ENCODE measurements at places on chromosomes 1 and 21.

DNA sequence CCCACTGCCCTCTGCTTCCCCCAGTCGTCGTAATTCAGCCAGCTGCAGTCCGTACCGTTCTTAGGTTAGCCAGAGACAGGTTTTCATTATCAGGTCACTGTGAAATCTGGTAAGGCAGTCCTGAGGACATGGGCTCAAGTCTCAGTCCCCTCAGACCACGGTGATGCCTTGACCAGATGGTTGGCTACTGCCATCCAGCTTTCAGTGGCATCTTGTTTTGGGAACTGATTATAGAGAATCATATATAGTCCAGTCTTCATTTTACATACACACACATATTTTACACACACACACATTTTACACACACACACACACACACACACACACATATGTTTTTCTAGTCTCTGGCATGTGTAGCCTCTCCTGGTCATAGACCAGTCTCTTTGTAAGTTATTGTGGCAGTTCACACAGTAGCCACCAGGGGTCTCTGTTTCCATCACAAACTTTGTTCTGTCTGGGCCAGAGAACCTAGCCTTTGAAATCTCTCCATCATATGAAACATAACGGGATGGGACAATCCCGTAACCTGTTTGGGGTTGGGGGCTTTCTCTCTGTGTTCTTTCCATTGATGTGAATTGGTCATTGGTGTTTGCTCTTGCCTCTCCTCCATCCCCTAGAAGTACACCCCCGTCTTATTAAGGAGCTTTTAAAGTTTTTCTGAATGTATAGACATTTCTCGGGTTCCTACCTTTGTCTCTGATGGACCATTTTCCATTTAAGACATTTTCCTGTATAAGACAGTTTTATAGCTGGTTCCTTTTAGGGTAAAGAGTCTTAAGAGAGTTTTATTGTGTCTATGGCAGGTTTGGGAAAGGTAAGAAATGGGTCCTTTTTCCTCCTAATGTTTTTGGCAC, 8.4 kb upstream of the IKBKE start:
- DNase-seq: peak; percentile 75

DNA sequence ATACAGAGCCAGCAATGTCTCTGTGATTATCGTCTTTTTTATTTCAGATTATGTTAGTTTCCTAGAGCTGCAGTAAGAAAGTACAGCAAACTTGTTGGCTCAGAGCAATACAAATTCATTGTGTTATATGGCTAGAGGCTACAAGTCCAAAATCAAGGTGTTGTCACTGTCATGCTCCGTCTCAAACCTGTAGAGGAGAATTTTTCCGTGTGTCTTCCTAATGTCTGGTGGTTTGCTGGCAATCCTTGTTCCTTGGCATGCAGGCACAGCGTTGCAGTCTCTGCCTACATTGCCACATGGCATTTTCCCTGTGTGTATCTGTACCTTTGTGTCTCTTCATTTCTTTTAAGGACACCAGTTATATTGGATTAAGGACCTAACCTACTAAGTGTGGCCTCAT, 244.4 kb downstream of the LRRIQ3 start:
- no peak for DNase-seq

DNA sequence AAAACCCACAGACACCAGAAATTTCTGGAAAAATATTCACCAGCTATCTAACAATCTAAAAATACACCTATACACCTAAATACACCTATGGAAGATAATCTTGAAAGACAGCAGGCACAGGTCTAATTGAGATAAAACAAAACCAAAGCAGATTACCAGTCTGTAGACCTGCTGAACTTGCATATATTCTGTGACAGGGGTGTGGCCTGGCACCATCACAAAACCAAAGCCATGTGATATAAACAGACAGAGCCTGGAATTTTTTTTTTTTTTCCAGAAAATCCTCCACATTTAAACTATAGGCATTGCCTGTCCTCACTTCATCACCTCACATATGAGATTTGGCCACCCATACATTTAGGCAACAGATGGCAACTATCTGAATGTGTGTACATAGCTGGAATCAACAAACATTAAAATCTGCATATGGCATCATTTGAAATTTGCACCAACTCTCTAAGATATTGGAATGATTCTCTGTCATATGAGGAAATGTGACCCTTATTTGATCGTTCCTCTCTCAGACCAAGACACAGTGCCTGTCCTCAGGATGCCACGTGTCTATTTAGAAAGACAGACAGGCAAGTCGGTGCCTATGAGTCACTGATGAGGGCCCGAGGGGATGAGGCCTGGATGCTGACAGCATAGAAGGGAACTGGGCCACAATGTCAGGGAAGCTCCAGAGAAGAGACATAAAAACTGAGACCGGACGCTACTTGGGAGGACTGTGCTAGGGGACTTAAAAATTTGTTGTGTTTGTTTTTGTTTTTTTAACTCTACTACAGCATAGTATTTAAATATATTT, 32.6 kb downstream of the NMNAT2 start:
- no peak for DNase-seq

DNA sequence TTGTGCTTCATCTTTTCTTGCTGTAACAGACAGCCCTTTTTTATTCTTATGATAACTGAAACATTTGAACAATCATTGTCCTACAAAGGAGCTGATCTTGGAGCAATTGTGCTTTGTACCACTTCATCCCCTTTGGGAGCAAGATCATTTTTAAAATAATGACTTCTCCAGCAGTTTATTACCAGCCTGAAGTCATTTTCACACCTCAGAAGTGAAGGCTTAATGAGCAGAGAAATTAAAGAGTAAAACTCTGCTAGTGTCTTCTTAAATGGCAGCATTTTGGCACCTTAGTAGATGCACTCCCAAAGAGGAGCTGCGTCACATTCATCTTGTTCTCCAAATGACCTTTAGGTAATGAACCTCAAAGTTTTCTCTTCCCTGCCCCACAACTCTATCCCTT, 439.6 kb upstream of the CAMK1G start:
- DNase-seq: no peak

DNA sequence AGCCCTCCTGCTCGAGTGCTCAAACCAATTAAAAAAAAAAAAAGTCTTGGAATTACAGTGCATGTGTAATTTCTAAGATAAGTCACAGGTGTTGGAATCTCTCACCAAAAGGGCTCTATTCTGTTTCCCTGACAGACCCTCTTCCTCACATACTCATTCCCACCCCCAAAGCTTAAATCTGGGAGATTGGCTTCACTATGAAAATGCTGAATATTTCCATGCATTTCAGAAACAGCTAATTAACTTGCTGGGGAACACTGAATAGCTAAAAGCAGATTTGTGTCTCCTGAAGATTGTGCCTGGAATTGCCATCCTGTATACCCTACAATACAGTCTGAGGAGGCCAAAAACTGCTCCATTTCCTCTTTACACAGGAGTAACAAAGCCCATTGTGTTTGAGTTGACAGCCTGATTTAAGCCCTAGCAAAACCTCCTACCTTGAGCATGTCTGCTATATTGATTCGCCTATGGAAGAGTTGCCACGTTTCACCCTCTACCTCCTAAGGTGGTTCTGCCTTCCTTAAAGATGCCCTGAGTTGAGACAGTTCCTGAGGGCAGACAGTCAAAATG, 1.4 kb upstream of the PIK3R3 start:
- no peak for DNase-seq

GRCh38 chr1:91171898-91172297, 150.1 kb upstream of the ZNF644 start:
- DNase-seq: no peak

DNA sequence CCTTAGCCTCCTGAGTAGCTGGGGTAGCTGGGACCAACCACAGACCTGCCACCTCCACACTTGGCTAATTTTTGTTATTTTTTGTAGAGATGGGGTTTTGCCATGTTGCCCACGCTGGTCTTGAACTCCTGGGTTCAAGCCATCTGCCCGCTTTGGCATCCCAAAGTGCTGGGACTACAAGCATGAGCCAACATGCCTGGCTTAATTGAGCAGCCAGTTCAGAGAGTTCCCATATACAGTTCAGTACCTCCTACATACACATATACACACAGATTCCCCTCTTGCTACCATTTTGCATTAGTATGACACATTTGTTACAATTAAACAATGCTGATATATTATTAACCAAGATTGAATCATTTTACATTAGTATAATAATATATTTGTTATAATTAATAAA, 2.9 kb downstream of the RNPEP start:
- no peak for DNase-seq

- no peak for DNase-seq
These were observed 7.6 kb downstream of the MTF1 start for GRCh38 chr1:37851782-37852210.

DNA sequence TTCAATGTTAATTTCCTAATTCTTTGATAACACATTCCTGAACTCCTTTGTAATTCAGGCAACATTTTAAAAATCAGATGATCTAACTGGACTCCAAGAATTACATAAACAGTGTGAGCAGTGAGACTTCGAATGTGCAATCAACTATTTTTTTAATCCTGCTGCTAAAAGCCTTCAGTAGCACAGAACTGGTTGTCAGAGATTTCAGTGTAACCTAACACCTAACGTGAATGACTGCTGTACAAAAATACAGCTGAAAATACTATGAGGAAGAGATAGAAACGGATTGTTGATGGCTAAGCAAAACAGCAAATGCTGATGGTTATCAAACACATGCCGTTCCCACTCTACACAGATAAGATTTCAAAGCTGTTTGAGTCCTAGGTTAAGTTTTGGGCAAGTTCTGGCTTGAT, 46.1 kb downstream of the APP start:
- DNase-seq: no peak
